SK-MEL-5 (cell line): ENCODE measurements at places on chromosomes 6 and 20. TPM values are rescaled to one million over a fixed set of nuclear protein-coding genes. Genes with fewer than 3 reads are reported as not detected.
A peak's percentile ranks its signal among the peaks of the same experiment; 100 is the strongest.

UFL1 gene
- total RNA-seq, result 22.6 and 24.2 TPM in 2 replicates

RTF2 gene
- 118 and 130 TPM in 2 replicates for total RNA-seq

GRCh38 chr6:99589290-99589672 lies 17.4 kb upstream of the PRDM13 start:
- peak; percentile 8 for DNase-seq

DNA sequence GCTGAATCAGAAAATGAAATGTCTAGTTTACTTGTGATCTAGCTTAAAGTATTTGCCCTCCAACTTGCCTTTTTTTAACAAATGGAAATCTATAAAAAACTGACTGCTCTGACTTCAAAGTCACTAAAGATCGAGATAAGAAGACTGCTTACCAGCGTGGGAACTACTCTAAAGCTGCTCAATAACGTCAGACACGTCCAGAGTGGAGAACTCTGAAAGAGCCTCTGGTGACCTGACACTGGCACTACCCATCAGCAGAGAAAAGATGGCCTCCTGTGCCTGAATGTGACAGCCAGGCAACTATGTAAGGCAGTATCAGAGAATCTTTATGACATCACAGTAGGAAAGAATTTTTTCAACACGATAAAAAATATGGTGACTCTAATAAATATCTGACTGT lies 202.1 kb upstream of the SHLD1 start:
- DNase-seq, result no peak

DNA sequence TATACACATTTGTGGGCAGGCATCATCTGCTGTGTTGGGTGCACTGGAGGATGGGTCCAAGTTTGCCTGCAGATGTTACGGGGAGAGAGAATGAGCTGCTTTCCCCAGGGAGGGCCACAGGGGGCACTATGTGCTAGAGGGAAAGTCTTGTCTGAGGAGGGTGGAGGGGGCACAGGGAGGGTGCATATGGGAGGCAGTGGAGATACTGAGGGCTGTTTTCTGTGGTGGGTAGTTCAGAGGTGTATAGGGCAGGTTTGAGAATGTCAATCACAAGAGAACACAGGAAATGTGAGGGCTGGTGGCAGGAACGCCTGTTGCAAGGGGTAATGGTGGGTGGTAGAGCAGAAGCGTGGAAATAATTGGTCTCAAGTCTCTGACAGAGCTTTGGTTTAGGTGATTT lies 7.7 kb upstream of the PTPRA start:
- peak; percentile 33 for DNase-seq

GRCh38 chr6:21099338-21100314 lies 493.9 kb upstream of the SOX4 start:
- DNase-seq, result no peak

GRCh38 chr20:19492687-19493336 lies 265.2 kb upstream of the RIN2 start:
- DNase-seq, result no peak

DNA sequence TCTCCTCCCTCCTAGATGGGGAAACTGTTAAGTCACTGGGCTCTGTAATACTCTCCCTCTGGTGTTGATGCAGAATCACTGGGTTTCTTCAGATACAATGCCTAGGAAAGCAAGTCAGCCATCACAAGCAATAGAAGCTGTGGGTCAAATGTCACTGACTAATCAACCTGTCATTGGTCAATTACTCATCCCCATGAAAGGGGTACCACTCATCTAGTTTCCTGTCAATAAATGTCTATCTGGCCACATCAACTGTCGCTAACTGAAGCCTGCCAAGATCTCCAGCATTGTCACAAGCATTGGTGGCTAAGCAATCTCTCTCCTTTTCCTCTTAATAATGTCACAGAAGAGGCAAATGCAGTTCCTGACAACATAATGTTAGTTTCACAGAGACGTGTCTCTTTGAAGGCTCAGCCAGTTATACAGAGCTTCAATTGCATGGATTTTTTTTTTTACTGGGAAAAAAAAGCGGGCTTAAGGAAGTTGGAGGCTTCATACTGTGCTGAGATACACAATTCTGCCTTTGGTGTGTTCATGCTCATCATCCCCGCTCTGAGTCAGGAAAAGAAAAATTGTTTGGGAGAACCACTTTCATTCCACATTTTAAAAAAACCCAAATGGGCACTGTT lies 355.9 kb downstream of the BTBD9 start:
- no peak for DNase-seq

DNA sequence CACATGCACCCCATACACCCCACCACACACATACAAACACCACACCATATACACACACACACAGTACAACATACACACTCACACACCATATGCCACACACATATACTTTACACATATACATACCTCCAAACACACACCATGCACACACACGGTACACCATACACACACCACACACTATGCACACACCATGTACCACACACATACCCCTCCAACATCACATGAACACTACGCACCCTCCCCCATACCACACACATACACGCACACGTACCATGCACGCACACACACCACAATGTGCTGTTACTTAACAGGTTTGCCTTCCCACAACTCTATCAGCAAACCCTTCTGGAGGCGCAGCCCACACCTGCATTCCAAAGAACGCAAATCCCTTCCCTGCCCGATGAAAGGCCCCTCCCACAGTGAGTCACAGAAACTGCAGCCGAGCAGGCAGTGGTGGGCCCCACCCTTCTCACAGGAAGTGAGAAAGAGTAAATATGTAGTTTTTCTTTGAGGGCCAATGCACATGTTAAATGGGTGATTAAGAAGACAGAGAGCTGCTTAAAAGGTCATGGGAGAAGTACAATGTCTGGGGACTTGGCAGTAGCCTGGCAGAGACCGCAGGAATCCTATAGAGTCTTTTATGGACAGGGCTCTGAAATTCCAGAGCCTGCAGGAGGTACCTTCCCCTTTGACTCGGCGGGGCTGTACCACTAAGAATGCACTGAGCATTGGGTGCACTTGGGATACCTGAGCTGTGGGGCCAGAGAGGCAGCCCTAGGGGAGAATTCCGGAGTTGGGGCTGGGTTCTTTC lies 34.1 kb upstream of the EZR start:
- DNase-seq, result peak; percentile 69

TRIM10 gene
- not detected in 2 replicates for total RNA-seq

GRCh38 chr6:21949211-21949801 lies 347.5 kb downstream of the PRL start:
- peak; percentile 45 for DNase-seq

DNA sequence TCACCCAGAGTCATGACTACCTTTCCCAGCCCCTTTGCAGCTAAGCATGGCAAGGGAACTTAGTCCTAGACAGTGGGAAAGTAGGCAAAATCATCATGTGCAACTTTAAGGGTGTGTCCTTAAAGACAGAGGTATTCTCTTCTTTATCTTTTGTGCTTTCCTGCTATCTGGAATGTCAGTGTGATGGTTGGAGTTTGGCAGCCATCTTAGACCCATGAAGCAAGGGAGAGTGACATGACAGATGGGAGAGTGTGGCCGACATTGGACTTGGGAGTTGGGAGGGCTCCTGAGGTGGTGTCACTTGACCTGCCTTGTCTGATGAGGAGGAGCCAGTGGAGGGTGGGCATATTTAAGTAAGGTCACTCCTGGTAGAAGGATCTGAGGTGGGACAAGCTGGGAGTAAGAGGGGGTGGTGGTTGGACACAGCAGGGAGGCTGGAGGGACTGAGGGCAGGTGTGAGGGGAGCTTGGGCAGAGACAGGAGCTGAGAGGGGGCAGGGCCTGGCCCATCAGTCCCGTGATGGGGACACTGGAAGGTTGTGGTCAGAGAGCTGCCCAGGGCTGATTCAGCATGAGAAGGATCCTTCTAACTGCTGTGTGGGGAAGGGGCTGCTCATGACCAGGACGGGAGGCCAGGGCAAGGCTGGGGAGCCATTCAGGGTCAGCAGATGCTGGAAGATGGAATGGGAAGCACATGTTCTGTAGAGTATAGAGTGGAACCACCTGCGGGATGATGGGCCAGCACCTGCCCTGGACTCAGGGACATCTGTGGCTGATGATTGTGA lies 29.5 kb upstream of the SULF2 start:
- no peak for DNase-seq

GRCh38 chr6:56145616-56146015 lies 101.8 kb downstream of the COL21A1 start:
- DNase-seq, result no peak

- DNase-seq, result peak; percentile 24
Measured at GRCh38 chr6:34630040-34630439, 66.5 kb downstream of the ILRUN start.

GRCh38 chr6:131206463-131207251 lies 71.4 kb downstream of the AKAP7 start:
- DNase-seq, result no peak

- no peak for DNase-seq
Measured at GRCh38 chr6:39018103-39018502, 30.5 kb upstream of the GLP1R start.

DNA sequence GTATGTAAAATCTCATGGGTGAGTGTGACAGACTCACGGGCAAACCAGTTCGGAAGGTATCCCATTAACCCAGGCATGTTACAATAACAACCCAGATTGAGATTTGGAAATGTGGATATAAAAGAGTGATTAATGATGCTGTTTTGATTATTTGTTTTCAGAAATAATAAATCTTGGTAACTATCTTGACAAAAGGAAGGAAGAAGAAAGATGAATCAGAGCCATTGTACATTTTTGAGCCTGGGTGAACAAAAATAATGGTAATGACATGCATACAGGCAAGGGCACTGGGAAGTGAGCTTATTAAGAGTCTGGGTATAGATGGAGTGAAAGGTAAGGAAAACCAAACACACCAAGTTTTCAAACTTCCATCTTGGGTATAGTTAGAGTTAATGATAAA lies 862.0 kb downstream of the PHF3 start:
- no peak for DNase-seq

CLPSL1 gene
- not detected in 2 replicates for total RNA-seq

DNA sequence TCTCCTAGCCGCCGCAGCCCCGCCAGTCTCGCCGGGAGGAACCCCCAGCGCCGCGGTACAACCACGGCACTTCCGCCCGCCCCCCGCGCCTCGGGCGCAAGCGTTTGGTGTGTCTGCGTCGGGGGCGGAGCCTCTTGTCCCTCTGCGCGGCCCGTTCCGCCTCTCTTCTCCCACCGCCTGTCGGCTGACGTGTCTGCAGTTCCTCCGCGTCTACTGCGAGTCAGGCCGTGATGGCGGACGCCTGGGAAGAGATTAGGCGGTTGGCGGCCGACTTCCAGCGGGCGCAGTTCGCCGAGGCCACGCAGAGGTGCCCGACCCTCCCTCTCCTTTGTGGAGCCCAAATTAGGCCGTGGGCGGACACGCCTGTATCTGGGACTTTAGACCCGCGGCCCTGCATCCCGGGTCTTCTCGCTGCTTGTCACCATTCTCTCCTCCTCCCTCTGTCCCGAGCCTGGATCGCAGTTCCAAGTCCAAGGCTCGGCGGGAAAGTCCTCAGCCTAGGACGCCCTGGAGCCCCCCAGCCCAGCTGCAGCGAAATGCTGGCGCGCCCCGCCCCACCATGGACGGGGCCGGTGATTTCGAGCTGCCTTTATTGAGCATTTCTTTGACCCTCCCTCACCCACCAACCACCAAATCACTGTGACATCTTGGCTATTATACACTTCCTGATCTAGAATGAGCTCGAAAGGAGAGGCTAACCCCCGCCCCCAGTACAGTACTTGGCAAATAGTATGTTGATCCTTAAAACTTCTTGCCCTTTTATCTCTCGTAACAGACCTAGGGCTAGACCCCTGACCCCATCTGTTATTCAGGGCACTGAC lies at the start of gene UFL1:
Gene UFL1 (plus strand): TSS at position 163 of the 821 bp plus-strand sequence. CDS start 68 bp downstream, at position 231.
- DNase-seq, result peak; percentile 92
